ENCODE measurements at places on chromosomes 6 and 20.

DNA sequence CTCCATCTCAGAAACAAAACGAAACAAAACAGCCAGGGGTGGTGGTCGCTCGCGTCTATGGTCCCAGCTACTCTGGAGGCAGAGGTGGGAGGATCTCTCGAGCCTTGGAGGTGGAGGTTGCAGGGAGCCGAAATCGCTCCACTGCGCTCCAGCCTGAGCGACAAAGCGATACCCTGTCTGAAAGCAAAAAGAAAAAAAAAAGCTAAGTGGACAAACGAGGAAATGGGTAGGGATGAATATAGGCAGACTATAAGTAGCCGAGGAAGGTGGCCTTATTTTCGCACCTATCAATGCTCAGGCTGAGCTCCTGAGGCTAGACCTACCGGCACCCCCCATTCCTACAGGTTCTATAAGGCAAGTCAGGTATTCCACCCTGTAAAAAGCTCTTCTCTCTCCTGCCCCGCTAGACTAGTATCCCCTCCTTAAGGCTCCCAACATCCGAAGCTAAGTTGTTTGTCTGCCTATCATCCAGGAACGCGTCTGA lies 650 bp upstream of the CASP8AP2 start:
- DNase-seq: no peak

- no peak for DNase-seq
These were observed 57.6 kb upstream of the FOXQ1 start for GRCh38 chr6:1254326-1254725.

DNA sequence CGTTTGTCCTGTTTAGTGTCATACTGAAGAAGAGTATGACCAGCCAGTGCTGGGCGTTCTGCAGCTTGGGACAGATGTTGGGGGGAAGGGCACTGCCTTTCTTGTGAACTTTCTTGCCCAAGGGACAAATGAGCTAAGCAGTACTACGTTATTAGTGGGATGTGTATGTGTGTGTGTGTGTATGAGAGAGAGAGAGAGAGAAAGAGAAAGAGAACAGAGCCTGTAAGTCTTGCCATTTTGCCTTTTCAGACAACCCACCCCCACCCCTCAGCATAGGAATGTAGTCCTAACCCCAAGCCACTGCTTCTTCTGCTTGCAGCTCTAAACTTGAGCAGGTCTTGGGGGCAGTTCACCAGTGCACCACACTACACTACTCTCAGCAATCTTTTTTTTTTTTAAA lies 45.5 kb downstream of the E2F3 start:
- no peak for DNase-seq

- no peak for DNase-seq
These were observed 58.7 kb upstream of the RNF24 start for GRCh38 chr20:4073852-4074741.

- DNase-seq: no peak
These were observed 155.5 kb upstream of the MLN start for GRCh38 chr6:33959329-33959651.

GRCh38 chr6:13273931-13274706 lies 54.2 kb downstream of the TBC1D7 start:
- DNase-seq: peak; percentile 75

GRCh38 chr20:2891343-2891742 lies 18.1 kb downstream of the PTPRA start:
- DNase-seq: no peak

DNA sequence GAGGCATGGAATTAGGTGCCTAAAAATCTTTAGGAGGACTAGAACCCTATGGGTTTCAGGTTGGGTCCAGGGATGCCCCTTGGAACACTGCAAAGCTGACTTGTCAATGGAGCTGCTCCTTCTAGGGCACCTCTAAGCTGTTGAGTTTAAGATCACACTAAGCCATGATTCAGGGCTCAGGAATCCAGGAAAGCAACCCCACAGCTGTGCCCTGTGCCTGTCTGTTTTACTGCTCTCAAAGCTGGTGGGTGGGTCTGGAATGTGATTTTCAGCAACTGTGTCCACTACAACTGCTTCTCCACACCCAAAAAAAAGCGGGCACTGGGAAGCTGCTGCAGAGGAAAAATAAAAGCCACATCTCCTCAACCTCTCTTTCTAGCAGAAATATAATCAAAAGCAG lies 310.4 kb upstream of the MOCS1 start:
- no peak for DNase-seq

DNA sequence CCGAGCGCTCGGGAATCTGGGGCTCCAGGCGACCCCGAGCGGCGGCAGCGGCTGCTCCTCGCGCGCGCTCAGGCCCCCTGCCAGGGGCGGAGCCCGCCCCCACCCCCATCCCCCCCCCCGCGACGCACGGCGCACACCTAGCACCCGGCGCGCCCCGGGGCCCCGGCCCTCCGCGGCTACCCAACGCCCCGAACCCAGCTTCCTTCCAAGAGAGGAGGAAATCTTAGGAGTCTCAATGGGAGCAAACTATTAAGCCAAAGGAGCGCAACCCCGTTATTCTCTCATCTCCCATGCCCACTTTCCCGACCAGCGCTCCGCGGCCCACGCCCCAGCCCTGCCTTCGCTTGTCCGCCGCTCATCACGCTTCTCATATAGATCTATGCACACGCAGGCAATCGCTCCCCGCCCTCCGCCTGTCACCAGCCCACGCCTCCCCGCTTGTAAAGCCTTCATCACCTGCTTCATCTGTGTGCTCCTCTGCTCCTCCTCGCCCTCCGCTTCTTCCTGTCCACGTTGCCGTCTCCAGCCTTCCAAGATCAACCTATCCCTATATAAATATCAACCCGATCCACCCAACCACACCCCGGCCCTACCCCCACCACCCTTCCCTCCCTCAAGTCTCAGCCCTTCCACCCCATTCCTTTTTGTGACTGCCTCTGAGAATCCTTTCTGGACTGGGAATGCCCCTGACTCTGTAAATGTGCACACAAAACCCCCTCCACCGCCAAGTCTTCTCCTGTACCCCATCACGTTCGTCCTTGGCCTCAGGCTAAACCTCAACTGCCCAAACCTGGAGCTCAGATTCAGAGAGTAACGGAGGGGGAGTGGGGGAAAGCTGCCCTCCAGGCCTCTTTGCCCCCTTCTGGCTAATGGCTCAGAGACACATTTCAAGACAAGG lies at the start of gene DLK2:
TSS of gene DLK2 (minus strand) at position 18 of the 898 bp plus-strand sequence. CDS start 723 bp downstream, outside the sequence.
- peak; percentile 45 for DNase-seq

DNA sequence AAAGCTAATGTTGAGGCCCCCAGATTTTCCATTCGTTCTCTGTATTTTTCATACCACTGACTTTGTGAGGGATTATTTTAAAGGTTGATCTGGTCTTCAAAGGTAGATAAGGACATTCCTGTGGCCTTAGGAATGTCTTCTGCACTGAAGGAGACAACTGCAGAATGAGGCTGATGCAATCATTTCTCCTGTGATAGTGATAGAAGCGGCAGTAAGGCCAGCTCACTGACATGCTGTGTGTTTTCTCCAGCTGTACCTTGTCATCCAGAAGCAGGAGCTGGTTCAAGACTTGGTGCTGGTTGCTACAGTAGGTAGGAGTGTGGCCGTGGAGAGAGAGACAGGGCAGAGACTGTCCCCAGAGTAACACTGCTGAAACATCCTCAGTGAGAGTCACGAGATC lies 53.8 kb downstream of the DCBLD1 start:
- no peak for DNase-seq

GRCh38 chr6:119324718-119325117 lies 24.8 kb downstream of the MAN1A1 start:
- no peak for DNase-seq

- DNase-seq: no peak
These were observed 31.8 kb upstream of the APCDD1L start for GRCh38 chr20:58546756-58547622.

- DNase-seq: no peak
These were observed 249.7 kb downstream of the TTLL2 start for GRCh38 chr6:167574431-167575151.

- DNase-seq: no peak
These were observed 158.9 kb downstream of the FLRT3 start for GRCh38 chr20:14178528-14178927.

GRCh38 chr6:43129434-43130194 lies 41.5 kb upstream of the SRF start:
- no peak for DNase-seq

- no peak for DNase-seq
These were observed 45.7 kb upstream of the SMIM28 start for GRCh38 chr6:138331984-138332383.

DNA sequence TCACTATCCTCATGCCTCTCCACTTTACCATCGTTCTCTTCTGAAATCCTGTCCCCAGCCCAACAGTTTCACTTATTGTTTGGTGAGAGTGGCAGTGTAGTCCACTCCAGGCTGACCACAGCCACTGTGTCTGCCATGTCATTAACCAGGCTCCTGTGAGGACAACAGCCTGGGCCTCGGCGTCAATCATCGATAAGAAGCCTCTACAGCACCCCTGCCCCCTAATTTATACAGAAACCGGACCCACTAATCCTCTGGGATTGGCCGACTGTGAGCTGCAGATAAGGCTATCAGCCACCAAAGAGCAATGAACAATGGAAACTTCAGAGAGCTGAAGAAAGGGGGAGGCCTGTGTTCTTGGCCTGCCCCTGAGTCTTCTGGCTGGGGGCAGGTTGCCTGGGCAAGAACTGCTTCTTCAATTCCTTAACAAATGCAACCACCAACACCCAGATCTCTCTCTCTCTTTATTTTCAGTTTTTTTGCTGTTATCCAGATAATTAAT lies 3.4 kb downstream of the EGFL8 start:
- no peak for DNase-seq

DNA sequence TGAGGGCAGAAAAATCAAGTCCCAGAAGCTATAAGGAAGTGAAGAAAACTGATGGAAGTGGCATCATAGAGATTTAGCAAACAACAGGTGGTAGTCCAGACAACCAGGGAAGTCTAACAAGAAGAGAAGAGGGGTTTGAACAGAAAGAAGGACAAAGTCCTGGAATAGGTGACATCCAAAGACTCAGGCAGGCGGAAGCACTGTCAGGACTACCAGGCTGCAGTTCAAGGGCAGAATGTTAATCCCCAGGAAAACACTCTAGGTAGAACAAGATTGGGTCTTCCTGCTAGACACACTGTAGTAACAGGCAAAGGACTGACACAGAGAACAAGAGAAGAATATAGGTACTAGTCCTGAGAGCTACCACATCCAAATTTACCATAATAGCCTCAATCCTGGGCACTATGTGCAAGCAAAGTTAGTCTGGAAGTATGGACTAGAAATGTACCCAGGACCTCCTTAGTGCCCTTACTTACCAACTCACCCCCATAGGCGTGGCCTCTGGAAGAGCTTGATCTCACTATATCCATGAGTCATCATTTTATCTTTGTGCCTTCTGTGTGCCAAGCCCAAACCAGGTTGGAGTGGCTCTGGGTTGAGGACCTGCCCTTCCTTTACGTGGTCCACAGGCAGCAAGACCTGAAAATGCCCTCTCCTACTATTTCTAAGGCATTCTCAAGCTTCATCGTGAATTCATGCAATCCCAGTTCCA lies 2.2 kb upstream of the EPB41L2 start:
- DNase-seq: no peak

GRCh38 chr6:83065511-83066192 lies at the start of gene UBE3D:
UBE3D (minus strand) TSS chr6:83065841; CDS start chr6:83065718, 123 bp downstream.
- DNase-seq: peak; percentile 85

DNA sequence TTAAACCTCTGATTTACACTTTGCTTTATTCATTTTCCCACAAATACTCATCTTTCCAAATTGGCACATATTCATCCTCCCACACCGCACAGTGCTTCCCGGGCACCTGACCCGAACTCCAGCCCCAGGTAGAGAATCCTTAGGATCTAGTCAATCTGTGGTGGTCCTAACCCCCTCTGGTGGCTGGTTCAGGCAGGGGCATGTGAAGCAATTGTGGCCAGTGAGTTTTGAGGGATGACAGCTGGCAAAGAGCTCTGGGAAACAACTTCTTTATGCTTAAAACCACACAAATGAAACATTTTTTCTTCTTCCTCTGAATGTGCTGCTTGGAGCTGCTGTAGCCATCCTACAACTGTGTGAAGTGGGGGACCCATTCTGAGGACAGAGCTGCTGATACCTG lies 54.7 kb downstream of the ELOVL5 start:
- no peak for DNase-seq

DNA sequence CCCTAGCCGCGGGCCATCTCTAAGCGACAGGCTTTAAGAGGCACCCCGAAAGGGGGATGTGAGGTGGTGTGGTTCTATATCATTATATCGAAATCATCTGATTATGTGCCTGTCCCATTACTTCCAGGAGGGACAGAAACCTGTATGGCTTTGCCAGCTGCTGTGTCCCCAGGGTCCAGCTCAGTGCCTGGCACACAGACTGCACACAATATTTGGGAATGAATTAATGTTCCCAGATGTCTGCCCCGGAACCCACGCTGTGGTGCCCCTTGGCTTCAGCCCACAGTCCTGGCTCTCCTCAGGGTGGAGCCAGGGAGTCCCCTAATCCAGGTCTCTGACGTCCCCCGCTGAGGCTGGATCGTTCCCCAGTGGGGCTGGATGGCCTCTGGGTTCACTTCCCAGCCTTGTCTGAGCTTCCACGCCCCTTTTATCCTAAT lies 8.9 kb upstream of the AHCY start:
- DNase-seq: no peak

GRCh38 chr6:8939615-8940014 lies 504.3 kb upstream of the SLC35B3 start:
- no peak for DNase-seq

GRCh38 chr6:2576499-2576898 lies 174.2 kb downstream of the MYLK4 start:
- DNase-seq: no peak

DNA sequence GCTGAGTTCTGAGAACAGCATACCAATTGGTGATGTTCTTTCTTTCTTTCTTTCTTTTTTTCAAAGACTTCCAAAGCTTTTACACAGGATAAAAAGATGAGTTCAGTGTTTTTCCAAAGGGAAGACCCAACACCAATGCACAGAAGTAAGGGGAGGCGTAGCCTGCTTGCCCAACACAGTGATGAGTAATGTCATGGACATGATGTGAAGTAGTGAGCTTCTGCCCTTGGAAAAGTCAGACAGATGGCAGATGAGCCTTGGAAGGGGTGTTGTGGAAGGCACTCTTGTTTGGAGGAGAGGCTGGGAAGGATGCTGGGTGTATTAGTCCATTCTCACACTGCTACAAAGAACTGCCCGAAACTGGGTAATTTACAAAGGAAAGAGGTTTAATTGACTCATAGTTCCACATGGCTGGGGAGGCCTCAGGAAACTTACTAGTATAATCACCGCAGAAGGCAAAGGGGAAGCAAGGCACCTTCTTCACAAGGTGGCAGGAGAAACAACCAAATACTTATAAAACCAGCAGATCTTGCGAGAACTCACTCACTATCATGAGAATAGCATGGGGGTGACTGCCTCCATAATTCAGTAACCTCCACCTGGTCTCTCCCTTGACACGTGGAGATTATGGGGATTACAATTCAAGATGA lies 12.6 kb downstream of the LRP11 start:
- DNase-seq: no peak

GRCh38 chr20:50991076-50991475 lies 31.8 kb downstream of the KCNG1 start:
- DNase-seq: no peak
